ENCODE measurements at places on chromosomes 2 and 18.

DNA sequence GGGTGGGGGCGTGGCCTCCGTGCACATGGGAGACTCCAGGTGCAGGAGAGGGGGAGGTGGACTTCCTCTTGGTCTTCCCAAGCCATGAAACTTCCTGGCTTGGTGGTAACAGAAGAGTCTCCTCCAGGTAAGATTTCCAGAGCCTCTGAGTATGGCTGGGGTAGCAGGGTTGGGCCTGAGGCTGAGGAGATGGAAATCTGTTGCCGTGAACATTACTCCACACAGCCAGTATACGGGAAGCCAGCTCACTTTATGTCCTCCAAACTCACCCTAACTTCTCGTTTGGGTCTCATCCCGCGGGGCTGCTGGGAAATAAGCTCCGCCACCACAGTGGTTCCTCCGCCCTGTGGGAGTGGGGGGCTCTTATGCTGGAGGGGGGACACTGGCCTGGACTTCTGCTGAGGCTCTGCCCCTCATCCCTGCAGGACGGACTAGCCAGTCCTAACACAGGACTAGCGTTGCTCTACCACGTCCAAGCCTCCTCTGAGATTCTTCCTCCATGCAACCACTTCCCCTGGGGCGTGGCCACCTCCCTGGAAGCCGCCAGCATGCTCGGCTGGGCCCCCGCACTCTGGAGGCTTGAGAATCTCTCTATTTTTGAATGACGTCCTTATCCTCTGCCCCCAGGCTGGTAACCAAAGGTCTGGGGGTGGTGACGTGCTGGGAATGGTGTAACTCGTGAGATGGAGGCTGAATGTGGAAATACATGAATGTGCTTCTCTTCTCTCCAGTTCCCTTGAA lies 777 bp upstream of the RAB17 start:
- DNase-seq = peak; percentile 85

GRCh38 chr2:41912776-41913175 lies 135.0 kb upstream of the PKDCC start:
- no peak for DNase-seq

DNA sequence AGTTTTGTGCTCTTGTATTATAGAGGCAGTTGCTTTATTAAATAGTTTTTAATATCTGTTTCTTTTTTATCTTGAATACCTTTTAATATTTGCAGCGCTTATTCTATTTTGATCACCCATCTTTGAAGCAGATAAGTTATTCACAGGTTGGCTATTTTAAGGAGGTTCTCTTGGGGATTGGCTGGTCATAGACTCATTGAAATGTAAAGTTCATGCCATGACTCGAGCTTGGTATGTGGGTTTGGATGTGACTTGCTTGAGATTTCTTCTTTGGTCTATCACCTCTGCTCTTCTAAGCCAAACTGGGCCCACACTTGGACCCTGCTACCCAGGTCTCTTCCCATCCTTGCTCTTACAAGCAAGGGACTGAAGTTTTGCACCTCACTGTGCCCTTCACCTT lies 33.6 kb downstream of the FARP2 start:
- DNase-seq = no peak

DNA sequence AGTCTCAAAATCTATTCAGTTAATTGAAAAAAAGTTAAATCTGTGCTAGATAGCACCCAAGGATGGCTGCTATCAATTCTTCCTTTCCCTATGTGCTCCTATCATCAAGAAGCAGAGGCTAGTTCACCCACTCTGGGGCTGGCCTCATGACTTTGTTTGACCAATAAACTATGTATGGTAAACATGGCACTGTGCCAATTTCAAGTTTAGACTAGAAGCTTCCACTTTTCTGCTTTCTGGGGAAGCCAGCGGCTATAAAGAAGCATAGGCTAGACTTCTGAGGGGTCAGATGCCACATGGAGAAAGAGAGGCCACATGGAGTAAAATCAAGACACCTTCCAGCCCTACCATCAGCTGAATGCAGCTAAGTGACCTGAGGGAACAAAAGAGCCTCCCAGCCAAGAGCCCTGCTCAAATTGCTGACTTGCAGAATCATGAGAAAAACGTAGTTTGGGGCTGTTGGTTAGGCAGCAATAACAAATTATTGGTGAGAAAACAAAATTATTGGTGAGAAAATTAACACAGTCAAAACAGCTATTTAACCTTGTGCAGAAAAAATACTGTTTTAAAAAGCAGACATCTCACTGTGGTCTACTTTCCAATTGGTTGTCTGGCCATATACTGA lies 86.5 kb upstream of the SLC14A2 start:
- DNase-seq = no peak

GRCh38 chr2:228039752-228040534 lies 141.5 kb downstream of the SPHKAP start:
- no peak for DNase-seq

GRCh38 chr2:180715044-180715443 lies 265.4 kb upstream of the UBE2E3 start:
- DNase-seq = no peak

DNA sequence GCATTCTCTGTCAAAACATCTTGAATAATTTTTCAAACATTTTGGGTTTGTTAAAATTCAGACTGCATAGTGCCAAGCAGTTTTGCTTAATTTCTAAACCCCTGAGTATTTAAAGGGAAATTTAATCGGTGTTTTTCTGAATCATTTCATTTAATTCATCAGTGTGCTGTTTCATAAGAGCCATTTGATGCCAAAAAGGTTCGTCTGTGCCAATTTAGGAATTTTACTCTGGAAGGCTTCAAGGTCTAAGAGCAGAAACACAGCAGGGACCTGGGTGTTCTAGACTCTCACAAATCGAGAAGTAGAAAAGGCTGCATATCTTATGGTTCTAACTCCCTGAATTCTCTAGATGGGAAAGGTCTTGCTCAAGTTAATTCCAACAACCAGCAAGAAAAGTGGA lies 311.9 kb upstream of the NT5C1B start:
- no peak for DNase-seq

DNA sequence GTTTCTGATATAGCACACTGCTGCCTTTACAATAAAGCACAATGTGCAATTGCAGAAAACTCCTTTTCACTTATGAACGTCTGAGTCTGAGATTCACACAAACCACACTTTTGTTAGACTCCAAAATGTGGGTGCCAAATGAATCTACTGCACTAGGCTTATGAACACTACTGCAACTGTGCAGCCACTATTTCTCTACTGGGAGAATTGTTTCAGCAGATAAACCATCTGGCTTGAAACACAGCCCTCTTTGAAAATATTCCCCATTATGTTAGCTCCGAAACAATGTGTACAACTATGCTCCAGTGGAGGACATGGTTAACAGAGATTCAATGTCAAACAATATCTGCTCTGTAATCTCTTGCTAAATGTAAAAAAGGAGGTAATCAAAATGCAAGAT lies 188.7 kb upstream of the ZEB2 start:
- no peak for DNase-seq

DNA sequence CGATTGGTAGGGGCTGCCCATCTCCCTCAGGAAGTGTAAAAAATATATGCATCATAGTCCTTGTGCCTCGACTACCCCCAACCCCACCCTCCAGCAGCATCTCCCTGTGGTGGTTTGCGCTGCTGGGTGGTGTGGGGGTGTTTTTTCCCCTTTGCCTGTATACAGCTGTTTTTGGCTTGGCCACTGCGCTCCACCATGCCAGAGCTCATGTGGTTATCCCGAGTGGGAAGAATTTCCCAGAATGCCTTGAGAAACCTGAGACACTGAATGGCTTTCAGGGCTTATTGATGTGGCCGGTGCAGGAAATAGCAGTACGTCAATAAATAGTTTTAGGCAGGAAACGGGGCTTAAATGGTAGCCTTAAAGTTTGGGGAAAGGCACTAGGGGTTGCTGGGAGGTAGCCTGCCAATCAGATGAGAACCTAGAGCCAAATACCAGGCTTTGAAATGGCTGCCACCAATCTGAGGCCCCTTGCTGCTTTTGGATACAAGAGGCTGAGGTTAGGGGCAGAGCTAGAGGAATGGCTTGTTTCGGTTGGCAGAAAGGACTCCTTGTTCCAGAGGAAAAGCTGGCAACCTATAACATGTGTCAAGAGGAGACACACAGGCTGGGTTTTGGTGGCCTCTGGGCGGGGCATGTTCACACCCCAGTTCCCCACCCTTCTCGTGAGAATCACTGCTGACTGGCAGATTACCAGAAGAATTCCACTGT lies 144.1 kb downstream of the SMAD7 start:
- DNase-seq = peak; percentile 7

- DNase-seq = no peak
These were observed 51.2 kb upstream of the PXDN start for GRCh38 chr2:1795261-1796231.
